ENCODE measurements at places on chromosomes 5 and 9.

DNA sequence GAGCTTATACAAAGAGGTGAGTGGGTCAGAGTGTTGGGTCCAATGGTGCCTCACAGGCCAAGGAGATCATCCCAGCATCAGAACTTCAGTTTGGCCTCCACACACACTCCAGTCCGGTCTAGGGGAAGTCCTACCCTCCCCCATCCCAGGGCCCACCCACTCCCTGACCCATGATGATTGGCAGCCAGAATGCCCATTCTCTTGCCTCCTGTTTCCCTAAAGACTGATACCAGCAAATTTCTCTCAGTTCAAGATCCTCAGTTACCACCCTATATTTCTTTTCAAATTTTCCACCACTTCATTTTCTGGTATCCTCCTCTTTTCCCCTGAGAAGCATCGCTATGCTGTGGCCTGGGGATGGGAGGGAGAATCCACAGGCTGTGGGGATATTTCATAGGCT lies 21.9 kb downstream of the DRD1 start:
- DNase-seq = no peak

DNA sequence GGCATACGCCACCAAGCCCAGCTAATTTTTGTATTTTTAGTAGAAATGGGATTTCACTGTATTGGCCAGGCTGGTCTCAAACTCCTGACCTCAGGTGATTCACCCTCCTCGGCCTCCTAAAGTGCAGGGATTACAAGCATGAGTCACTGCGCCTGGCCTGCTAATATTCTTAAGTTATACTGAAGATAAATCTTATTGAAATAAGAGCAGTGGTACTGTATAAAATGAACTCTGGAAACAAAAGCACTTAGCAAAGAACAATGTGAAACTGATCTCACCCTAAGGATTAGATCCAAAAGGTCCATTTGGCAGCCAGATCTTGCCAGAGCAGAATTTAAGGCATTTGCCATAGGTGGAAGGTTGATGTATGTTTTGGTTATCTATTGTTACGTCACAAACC lies 27.1 kb downstream of the CYSTM1 start:
- no peak for DNase-seq

DNA sequence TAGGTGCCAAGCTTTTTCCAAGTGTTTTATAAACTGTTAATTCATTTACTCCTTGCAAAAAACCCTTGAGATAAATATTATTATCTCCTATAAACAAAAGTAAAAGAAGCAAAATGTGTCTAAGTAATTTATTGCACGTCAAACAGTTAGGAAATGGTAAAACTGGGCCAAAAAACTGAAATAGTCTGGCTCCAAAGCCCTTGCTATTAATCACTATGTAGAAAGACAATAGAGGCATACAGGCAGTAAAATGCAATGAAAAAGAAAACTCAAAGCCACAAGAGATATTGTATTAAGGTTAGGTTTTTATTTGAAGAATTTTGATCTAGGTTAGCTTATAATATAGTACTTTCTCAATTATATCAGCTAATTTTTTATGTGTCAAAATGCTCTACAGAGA lies 457.7 kb downstream of the ANXA1 start:
- DNase-seq = no peak

GRCh38 chr9:107929443-107929842 lies 439.9 kb upstream of the KLF4 start:
- DNase-seq = no peak

- DNase-seq = no peak
Measured at GRCh38 chr9:14348123-14348372, 34.1 kb upstream of the NFIB start.

- no peak for DNase-seq
Measured at GRCh38 chr9:33408087-33408486, 5.7 kb upstream of the AQP7 start.

- no peak for DNase-seq
Measured at GRCh38 chr5:171313481-171314206, 4.6 kb downstream of the TLX3 start.

- no peak for DNase-seq
Measured at GRCh38 chr5:125897089-125897488, 526.1 kb upstream of the GRAMD2B start.

DNA sequence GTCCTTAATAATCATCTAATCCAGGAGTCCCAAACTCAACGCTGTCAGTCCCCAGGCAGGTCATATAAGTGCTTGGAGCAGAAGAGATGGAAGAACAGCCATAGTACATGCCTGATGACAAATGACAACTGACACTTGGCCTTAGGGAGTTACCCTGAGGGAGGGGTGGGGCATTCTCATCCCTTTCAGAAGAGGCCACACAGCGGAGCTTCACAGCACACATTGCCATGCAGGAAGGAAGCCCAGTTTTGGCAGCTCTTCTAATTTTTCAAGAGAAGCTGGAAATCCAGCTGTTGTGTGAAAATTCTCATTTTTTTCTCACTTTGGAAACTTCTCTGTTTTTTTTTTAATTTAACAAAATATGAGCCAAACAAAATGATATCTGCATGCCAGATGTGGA lies 89.0 kb downstream of the ASTN2 start:
- DNase-seq = no peak

- no peak for DNase-seq
Measured at GRCh38 chr5:14656898-14657297, 7.6 kb upstream of the OTULIN start.

- no peak for DNase-seq
Measured at GRCh38 chr9:129720865-129721545, 31.8 kb downstream of the PTGES start.

- no peak for DNase-seq
Measured at GRCh38 chr9:22893196-22893843, 446.7 kb downstream of the DMRTA1 start.

GRCh38 chr9:97906236-97906831 lies 16.0 kb downstream of the TRMO start:
- peak; percentile 74 for DNase-seq

GRCh38 chr5:132677191-132677590 lies 3.4 kb downstream of the IL4 start:
- no peak for DNase-seq

DNA sequence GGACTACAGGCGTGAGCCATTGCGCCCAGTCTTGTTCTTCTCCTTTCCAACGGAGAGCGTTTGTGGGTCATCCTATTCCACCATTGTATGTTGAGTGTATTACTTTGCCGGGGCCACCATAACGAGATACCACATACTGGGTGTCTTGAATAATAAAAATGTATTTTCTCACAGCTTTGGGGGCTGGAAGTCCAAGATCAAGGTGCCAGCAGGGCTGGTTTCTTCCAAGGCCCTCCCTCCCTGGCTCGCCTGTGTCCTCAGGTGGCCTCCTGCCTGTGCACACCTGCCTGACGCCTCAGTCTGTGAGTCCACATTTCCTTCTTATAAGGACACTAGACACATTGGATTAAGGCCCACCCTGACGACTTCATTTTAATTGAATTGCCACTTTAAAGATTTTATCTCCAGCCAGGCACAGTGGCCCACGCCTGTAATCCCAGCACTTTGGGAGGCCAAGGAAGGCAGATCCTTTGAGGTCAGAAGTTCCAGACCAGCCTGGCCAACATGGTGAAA lies 175.1 kb downstream of the C9orf50 start:
- DNase-seq = no peak

DNA sequence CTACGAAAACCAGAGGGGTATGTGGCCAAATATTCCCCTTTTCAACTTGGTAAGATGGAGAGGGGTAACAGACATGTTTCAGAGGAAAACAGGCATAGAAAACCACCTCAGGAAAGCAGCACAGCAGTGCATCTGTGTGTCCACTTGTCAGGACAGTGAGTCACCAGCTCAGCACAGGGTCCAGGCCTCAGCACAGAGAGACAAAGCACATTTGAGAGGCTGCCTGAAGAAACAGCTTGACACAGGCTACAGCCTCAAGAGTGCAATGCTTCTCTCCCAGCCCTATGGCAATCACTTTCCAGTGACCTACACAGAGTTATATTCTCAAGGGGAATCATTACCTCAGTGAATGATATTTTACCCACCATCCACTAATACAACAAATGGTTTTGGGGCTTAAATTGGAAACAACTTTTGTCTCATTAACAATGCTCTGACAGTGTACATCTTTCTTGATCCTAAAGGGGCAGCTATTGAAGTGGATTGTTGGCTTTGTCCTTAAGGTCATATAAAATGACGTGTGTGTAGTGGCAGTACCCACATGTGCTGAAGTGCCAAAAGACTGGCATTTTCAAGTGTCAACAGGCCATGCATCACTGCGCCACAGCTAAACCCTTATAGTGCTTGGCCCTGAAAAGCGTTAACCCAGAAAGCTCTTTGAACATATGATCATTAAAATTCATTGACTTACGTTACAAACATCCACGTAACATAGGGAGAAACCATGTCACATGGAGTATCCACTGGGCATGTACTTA lies 46.4 kb downstream of the ERMP1 start:
- DNase-seq = no peak

DNA sequence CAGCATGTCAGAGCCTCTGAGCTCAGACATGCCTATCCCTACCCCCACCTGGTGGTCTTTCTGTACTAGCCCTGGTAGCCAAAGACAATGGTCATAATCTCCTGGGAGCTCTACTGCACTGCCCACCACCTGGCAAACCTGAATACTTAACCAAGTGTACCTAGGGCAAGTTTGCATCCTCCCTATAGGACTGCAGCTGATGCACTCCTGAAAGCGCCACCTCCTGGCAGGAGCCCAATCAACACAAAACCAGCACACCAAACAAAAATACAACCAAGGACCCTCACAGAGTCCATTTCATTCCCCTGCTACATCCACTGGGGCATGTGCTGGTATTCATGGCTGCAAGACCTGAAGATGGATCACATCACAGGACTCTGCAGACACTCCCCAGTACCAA lies 14.8 kb upstream of the FAM174A start:
- DNase-seq = no peak

GRCh38 chr5:9698125-9698826 lies 68.1 kb upstream of the TAS2R1 start:
- DNase-seq = no peak

- DNase-seq = no peak
Measured at GRCh38 chr5:40499518-40500273, 180.0 kb upstream of the PTGER4 start.

DNA sequence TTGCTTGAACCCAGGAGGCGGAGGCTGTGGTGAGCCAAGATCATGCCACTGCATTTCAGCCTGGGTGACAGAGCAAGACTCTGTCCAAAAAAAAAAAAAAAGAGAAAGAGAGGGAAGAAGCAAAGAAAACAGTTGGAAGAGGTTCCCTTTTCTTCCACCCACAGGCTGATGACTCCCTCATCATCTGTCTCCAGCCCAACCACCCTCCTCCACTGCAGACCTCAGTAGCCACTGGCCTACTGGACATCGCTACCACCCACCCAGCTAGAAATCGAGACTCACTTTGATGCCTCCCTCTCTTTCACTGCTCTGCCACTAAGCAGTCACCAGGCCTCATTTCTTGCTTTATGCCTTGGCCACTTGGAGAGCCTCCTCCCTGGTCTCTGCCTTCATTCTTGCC lies 71.2 kb downstream of the NIPSNAP3B start:
- DNase-seq = no peak

DNA sequence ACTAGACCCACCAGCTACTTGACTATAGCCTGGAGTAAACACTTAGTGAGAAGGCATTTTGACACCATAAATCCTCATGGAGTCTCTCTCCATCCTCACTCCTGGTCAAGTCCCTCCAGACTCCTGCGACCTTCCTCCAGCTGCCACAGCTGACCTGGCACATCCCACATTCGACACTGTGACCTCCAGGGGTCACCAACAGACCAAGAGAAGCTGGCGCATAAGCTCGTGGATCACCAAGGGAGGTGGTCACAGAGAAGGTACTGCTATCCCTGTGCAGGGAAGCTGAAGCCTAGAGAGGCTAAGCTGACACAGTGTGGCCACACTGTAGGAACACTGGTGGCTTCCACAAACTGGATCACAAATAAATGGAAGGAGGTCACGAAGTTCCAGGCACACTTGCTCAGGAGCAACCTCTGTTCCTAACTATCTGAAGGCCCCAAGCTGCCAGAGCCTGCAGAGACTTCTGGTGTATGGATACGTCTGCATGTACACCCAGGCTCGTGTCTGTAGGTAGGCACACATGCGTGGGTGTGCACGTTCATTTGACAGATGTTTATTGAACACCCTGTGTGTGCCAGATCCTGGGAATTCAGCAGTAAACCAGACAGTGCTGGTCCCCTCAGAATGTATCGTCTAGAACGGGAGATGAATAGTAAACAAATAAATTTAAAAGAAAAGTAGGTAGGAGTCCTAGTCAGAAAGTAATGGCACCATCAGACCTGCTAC lies 104.4 kb downstream of the C5orf15 start:
- DNase-seq = no peak

- peak; percentile 31 for DNase-seq
Measured at GRCh38 chr5:154191467-154192261, 1.1 kb downstream of the GALNT10 start.

- DNase-seq = peak; percentile 5
Measured at GRCh38 chr5:937151-937924, 44.7 kb downstream of the TRIP13 start.

DNA sequence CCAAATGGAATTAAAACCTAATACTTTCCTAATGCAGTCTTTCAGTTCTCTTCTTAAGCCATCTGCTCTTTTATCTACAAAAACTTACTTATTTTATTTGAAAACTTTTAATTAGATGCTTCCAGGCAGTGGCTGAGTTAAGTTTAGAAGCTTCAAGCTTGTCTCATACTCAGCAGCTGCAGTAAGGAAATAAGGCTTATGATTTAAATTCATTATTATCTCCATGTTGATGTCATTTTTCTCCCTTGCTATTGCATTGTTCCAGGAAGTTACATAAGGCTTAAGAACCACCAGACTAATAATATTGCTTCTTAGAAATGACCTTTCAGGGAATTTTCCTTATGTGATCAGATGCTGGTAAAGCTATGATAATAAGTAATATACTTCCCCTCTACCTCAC lies 119.6 kb downstream of the PPP2R2B start:
- no peak for DNase-seq

DNA sequence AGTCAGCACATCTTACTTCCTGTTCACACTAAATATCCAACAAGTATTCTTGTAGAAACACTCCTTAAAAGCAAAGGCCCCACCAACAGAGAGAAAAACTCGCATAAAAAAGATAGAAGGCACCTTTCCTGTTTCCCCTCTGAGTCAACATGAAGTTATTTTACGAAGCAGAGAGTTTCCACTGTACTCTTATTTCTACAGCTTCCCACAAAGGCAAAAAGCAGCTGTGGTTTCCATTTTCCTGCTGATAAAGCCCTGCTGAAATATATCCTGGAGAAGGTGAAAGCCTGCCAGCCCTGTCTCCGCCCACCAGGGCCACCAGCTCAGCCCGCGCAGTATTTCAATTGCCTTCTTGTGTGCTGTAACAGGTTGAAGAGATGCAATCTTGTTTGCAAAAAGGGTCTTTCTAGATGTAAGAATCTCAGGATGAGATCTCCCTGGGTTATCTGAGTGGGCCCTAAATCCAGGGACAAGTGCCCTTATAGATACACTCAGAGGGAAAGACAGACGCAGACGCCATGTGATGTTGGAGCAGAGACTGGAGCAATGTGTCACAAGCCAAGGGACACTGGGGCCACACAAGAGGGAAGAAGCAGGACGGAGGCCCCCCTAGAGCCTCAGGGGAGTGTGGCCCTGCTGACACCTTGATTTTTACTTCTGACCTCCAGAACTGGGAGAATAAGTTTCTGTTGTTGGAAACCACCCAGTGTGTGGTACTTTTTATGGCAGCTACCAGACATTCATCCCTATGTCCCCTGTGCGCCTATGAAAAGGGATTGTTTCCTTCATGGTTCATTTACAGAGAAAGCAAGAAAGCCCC lies 19.9 kb downstream of the SEMA4D start:
- DNase-seq = peak; percentile 78

GRCh38 chr9:4375424-4376200 lies 75.7 kb upstream of the GLIS3 start:
- no peak for DNase-seq

- no peak for DNase-seq
Measured at GRCh38 chr9:130922893-130923610, 16.0 kb downstream of the FIBCD1 start.

GRCh38 chr5:10233505-10233904 lies 16.2 kb downstream of the ATPSCKMT start:
- DNase-seq = no peak
